ENCODE measurements at places on chromosomes 12 and 14.

DNA sequence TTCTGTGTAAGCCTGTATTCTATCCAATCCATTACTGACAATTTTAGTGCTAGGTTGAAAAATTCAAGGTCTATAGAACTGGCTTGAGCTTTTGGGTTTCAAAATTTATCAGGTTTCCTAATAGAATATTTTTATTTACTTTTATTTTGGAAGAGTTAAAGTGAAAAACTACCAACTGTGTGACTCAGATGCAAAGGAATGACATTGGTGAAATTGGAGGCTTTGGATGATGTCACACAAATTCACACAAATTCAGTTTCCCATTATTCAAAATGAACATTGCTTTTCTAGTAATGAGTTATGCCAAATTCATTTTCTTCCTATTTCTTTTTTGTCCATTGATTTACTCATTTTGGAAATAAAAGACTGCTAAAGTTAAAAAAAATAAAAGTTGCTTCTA is 186.9 kb downstream of the ALX1 start:
- no peak for DNase-seq

DNA sequence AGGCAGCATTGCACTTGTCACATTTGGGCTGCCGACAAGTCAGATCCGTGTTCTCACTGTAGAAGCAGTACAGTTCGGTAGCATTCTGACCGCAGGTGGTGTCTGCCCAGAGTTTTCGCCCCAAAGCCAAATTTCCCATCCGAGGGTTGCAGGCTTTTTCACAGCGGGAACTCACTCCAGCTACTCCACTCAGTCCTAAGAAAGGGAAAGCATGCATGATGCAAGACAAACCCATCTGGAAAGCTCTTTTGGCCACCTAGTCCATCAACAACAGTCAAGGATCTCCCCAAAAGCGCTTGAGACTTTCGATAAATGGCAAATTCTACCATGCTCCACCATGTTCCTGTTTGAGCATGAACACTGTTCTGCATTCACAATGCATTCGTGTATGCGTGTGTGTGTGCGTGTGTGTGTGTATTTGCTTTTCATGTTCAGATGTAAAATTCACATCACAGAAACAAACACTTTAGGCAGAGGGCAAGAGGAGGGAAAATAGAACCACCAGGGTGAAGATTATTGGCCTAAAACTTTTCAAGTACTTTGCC is 3.2 kb downstream of the NTN4 start:
- no peak for DNase-seq

- no peak for DNase-seq
These were observed 59.3 kb upstream of the FKBP4 start for GRCh38 chr12:2735432-2735831.

- DNase-seq, result no peak
These were observed 88.9 kb upstream of the FRMD6 start for GRCh38 chr14:51562816-51563215.

DNA sequence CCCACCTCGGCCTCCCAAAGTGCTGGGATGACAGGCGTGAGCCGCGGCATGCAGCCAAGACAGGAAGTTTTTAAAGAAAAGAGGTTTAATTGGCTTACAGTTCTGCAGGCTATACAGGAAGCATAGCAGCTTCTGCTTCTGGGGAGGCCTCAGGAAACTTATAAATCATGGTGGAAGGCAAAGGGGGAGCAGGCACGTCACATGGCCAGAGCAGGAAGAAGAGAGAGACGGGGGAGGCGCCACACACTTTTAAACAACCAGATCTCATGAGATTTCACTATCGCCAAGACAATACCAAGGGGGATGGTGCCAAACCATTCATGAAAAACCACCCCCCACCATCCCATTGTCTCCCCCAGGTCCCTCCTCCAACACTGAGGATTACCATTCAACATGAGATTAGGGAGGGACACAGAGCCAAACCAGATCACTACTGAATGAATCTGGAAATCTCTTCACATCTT is 14.1 kb downstream of the CCDC63 start:
- no peak for DNase-seq

DNA sequence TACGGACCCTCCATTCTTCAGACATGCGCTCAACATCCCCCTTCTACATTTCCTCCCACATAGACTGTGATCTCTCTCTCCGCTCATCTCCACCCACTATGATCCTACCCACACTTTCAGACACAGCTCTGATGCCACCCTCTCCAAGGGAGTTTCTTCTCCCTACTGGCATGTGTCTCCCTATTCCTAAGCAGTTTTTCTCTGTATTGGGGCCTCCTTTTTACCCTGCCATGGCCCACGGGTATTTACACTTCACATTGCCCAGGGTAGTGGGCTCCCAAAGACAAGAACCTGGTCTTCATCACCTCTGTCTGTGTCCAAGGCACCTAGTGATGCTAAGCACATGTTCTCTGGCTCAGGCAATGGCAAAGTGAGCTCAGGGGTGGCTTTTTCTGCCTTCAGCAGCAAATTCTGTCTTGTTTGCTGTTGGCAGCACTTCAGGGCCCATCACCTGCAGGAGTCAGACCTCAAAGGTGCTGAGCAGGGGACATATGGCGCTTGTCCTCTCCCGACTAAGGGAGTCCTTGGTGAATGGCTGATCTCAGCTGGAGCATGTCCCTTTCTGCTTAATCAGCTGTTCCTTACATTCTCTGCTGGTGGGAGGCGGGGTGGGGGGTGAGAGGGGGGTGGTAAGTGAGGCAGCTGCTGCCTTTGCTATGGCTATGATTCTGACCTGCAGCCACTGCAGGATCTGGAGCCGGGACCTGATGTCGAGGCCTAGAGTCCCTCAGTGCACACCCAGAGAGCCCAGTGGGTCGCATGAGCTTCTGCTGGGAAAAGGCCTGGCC is 256.8 kb downstream of the PCNX1 start:
- no peak for DNase-seq

GRCh38 chr14:50766338-50766886 is 64.5 kb downstream of the NIN start:
- DNase-seq, result no peak

DNA sequence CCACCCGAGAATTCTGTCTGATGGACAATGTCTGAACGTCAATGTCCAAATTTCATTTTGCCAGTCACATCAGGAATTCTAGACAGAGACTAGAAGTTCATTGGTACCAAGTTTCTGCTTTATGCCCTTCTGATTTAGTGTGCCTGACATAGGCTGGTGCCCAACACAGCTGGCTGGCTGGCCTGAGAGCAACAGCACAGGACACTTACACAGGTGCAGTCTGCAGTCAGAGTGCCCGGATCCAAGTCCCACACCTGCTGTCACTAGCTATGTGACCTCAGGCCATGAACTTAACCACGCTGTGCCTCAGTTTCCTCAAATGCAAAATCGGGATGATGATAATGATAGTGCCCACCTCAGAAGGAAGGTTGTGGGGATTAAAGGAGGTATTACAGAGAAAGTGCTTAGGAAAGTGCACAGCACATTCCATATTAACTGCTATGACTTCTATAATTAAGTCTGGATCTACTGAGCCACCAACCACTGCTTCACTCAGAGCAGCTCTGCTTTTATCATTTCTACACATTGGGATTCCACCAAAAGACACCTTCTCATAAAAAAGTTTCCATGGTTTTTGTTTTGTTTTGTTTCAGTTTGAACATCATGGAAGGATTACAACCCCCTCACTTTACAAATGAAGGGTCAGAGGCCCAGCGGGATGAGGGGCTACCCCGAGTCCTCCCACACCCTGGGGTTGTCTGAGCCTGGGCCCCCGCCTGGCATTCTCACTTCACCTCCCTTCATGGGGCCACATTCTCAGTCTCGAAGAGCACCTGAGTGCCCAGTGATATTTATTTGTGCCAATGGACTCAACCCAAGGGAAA is 168.8 kb upstream of the BCL2L14 start:
- no peak for DNase-seq

DNA sequence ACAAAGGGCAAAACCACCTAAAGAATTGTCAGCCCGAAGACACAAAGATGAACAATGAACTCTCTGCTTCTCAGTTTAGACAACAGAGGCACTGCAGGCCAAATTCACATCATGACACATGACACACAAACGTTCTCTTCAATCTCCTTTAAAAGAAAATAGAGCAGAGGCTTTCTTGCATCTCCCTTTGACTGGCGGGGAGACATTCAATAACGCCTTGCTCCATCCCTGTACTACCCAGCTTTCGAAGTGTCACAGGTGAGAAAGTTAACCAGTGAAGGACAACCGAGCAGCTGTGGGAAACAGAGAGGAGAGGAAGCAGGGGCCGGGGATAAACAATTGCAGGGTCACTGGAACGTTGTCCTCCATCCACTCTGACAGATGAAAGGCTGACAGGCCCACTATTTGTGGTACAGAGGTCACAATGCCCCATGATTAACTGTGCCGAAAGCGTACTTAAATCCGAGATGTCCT is 130.8 kb downstream of the PHLDA1 start:
- no peak for DNase-seq

- no peak for DNase-seq
These were observed 518.1 kb downstream of the TRHDE start for GRCh38 chr12:72790273-72790672.

GRCh38 chr14:104262515-104263514 is 124.4 kb downstream of the KIF26A start:
- DNase-seq, result no peak

GRCh38 chr14:73427516-73428264 is 30.7 kb downstream of the NUMB start:
- no peak for DNase-seq

DNA sequence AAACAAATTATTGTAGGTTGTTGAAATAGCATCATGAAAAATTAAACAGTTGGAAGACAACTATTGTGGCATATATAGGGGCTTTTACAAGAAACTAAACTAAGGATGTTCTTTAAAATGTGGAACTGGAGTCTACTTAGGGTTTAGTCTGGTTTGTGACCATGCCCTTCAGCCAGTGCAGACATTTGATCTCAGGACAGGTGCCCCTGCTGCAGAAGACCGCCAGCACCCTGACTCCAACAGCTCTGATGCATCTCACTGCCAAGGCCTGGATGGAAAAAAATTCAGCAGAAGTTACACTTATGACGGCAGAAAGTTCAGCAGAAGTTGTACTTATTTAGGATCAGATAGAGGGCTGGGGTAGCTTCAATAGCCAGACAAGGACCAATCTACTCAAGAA is 51.5 kb downstream of the TMEM117 start:
- no peak for DNase-seq

- no peak for DNase-seq
These were observed 27.7 kb downstream of the RNF34 start for GRCh38 chr12:121427556-121428050.

GRCh38 chr14:59869381-59870255 is 958 bp downstream of the RTN1 start:
- no peak for DNase-seq

DNA sequence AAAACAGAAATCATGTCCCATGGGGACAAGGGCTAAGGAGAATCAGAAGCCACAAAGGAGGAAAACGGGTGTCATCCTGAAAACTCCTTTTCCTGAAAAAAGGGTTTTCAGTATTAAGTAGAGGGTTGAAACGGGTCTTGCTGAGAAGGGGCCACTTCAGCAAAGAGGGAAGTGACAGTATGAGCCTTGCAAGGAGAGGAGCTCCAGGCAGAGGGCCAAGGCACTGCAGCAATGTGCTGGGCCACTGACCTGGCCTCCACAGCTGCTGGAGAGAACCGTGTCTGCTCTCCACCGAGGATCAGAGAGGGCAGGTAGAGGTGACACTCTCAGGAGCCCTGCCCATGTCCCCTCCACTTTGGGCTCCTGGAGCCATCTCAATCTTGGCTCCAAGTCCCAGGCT is 103.3 kb downstream of the NCOR2 start:
- DNase-seq, result no peak

GRCh38 chr12:18224745-18225144 is 36.6 kb upstream of the PIK3C2G start:
- DNase-seq, result peak; percentile 9

DNA sequence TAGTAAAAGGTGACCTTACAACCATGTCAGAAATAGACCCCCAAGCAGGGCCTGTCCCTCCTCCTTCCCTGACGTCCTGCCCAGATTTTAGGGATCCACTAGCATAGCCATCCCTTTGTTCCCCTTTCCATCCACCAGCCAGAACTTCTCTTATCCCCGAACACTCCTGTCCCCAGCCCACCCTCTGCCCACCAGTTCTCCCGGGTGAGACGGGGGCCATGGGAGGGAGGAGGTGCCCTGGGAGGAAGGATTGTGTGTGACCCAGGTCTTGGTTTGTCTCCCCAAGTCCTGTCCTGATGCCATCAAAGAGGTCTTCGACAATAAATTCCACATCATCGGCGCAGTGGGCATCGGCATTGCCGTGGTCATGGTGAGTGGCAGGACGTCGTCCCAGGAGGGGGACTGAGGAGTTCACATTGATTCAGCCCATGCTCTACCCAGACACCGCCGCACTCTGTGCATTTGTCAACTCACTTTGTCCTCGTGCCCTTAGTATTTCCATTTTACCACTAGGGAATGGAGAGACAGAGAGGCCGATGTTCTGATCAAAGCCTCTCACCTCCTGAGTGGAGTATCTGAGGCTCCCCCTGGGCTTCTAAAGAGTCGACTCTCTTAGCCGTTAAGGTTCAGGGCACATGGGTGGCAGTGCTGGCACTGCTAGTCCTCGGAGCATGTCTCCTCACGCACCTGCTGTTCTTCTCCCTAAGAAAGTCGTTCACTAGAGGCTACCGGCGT is 35.9 kb downstream of the CD9 start:
- no peak for DNase-seq

DNA sequence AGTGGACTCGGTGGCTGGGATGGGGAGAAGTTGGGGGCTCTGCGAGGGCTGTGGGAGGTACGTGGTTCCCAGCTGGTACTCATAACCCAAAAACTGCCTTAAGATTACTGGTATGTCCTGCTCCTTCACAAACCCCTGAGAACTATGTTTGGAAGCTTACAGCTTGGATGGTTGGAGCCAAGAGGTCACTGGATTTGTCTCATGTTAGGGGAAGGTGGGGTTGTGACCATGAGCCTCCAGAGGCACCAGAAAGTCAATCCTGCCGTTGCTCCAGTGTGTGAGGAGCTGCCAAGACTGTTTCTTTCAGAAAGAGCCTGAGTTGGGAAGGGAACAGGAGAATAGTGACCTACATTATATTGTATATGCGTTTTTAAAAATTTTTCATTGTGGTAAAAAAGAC is 33.5 kb downstream of the TEAD4 start:
- DNase-seq, result no peak

GRCh38 chr12:28540324-28540714 is 350.1 kb downstream of the CCDC91 start:
- no peak for DNase-seq

GRCh38 chr14:66979101-66979974 is 209.9 kb upstream of the GARIN2 start:
- DNase-seq, result no peak

GRCh38 chr12:14931359-14931758 is 7.0 kb downstream of the ERP27 start:
- DNase-seq, result no peak

DNA sequence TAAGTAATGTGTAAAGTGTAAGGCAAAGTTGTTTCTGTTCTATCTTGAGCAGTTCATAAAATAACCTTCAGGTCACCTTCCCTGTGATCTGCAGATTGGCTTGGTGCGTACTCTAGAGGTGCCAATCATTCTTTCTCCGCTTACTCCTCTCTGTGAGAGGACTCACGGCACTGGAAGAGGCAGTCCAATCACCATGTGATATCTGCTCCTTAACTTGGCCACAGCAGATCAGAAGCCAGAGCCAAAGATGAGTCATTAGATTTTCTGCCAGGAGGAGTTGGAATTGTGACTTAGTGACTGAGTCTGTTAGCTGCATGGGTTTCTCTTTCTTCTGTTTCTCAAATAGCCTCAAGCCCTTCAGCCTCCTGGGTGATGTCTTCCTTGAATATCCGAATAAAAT is 165.5 kb downstream of the SLC41A2 start:
- peak; percentile 35 for DNase-seq

GRCh38 chr12:78118486-78118885 is 287.8 kb downstream of the NAV3 start:
- no peak for DNase-seq
